ENCODE measurements at places on chromosomes 3 and 15.

- DNase-seq = no peak
These were observed 111.2 kb downstream of the LSM3 start for GRCh38 chr3:14289590-14290461.

DNA sequence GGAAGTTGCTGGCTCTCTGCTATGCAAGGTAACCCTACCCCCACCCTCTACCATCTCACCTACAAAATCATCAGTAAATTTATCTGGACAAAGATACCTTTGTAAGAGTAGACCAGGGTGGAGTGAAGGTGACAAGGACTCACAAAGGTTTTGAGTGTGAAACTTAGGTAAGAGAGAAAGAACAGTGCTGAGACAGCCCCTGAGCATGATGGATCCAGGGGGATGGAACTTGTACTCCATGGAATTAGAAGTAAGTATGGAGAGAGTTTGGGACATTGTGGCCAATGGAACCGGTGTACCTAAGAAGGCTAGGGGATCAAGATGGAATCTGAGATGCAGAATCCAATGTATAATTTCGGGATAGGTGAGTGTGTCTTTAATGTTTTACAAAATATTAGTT is 153.0 kb upstream of the NSMCE3 start:
- DNase-seq = no peak

- no peak for DNase-seq
These were observed 82.1 kb downstream of the IL5RA start for GRCh38 chr3:3027976-3028567.

DNA sequence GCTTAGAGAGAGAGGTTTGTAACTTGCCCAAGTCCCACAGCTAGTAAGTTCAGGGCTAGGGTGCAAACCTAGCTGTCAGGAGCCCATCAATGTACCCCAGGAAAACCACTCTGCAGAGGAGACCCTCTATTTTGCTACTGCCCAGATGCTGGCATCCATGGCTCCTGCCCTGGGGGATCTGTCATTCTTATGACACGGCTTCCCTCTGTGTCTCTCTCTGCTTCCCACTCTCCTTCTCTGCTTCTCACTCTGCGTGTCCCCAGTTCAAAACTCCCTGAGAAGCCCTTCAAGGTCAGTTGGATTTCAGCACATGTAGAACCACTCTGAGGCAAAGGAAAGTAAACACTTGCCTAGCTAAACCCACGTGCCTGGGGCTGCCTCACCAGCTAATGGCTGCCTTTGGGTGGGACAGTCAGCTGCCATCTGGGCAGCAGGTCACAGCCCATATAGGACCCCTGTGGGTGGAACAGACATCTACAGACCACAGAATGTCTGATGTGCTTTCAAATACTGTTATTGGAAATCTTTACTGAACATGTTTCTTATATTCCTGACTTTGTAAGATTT is 29.4 kb upstream of the SLCO2A1 start:
- no peak for DNase-seq

GRCh38 chr3:20488151-20488550 is 302.1 kb upstream of the SGO1 start:
- no peak for DNase-seq

DNA sequence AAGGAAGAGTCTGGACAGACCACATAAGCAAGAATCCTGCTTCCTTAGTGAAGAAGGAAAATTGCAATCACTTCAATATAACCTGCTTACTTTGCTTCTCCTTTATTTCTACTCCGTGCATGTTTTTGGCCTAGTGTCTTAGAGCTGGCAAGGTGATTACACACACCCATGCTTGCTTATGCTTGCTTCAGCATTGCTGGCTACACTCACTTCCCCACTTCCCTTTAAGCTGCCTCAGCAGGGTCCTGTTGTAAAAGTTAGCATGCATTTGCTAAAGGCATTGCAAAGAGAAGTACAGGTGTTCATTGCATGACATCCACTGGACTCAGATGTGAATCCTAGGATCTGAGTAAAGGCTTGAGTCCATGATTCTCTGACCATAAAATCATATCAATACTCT is 47.5 kb upstream of the STT3B start:
- no peak for DNase-seq

Measured in CD14-positive monocyte (primary cell).